ENCODE measurements at places on chromosomes 5 and 9.

DNA sequence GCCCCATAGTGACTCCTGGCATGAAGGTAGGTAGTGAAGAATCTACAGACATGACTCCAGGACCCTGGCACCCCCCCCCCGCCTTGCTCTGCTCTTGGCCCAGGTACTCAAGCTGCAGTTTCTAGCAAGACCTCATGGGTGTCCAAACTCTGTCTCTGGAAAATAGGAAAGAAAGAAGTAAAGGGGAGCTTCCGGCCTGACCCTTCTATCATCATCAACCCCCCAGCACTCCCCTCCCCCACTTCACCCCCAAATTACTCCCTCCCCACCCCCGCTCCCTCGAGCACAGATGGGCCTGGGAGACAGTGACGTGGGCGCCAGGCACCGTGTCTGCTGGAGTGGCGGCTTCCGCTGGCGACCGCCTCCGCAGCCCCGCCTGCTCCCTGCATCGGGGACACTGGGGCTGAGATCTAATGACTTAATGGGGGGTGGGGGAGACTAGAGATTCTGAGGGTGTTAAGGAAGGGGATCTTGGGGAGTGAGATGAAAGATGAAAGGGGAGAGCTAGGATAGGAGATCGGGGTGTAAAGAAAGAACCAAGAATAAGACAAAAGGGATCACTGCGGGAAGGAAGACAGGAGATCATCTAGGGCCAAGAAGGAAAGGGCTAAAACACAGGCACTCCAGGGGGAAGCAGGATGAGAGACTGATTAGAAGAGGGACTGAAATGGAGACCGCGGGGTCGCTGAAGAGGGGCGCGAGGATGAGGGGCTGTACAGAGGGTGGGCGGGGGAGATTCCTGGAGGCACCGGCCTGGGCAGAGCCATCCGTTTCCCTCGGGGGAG, 1.1 kb upstream of the DNAJB5 start:
- DNase-seq = peak; percentile 30

DNA sequence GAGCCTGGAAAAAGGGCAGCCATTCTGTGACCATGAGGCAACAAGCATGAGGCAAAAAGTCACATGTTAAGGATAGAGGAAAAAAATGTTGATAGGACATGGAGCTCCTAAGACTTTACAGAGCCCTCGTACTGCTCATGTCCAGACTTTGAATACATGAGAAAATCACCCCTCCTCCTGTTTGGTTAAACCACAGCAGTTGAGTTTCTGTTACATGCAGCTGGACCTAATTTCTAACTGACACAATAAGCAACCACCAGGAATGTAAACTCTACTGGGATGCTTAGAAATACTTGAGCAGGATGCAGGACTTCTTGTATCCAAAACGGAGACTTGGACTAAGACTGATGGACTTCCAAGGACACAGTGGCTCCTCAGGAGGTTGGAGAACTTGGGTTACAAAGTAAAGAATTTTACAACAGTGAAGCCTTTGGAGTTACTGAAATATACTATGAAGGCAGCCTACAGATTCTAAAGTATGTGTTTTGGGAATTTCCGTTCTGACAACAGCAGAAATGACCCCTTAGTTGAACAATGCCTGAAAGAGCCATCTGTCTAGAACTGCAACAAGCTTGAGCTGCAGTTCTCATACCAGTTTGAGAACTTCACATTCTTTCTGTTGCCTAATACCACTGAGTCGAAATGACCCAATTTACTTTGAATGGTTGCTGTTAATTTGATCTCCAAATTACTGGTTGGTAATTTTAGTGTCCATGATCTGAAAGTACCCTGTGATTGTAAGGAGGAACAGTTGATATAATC, 268.9 kb downstream of the PIK3R1 start:
- DNase-seq = no peak

- no peak for DNase-seq
These were observed 3.3 kb downstream of the RPL35 start for GRCh38 chr9:124858330-124859046.

GRCh38 chr9:94699715-94700373, 26.7 kb upstream of the AOPEP start:
- no peak for DNase-seq

- DNase-seq = no peak
These were observed 99.5 kb upstream of the MSX2 start for GRCh38 chr5:174624733-174625522.

GRCh38 chr9:73030370-73031030, 77.6 kb upstream of the ALDH1A1 start:
- DNase-seq = no peak

- no peak for DNase-seq
These were observed 155.7 kb downstream of the ACER2 start for GRCh38 chr9:19564396-19565061.

DNA sequence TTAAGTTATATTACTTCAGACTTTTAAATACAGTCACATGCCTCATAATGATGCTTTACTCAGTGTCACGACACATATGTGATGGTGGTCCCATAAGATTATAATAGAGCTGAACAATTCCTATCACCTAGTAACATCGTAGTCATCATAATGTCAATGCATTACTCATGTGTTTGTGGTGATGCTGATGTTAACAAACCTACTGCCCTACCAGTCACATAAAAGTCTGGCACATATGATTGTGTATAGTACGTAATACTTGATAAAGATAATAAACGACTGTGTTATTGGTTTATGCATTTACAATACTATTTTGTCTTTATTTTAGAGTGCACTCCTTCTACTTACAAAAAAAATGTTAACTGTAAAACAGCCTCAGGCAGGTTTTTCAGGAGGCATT, 103.7 kb downstream of the PAM start:
- no peak for DNase-seq

DNA sequence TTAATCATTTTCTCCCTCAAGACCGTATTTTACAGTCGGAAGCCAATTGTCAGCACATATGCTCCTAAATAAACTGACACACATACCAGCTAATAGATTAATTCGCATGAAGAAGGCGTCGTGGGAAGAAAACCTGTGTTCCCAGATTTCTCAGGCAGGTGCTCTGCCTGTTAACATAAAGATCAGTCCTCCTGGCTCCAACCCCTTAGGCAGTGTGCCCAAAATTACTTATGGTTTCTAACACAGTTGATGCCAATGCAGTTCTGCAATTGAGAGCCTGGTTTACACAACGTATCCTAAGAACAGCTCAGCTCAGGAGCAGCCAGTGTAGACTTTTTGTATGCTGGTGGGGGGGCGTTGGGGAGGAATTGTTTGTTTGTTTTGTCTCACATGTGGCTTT, 208.3 kb downstream of the ENC1 start:
- no peak for DNase-seq

DNA sequence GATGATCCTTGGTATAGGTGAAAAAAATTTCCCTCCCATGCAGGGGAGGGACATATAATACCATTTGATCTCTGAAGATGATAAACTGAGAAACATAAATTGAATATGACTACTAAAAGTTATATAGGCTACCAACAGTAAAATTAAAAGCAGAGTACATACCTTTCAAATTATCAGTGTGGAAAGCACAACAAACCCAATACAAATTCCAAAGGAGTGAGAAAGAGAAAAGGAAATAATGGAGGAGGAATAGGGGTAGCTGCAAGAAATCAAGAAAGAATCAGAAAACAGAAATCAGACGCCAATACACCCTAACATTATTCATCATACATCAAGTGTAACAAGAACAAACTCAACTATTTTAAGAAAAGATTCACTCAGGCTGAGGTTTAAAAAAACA, 17.7 kb downstream of the GNAQ start:
- no peak for DNase-seq

GRCh38 chr5:59819806-59820205, 73.7 kb downstream of the PDE4D start:
- no peak for DNase-seq

DNA sequence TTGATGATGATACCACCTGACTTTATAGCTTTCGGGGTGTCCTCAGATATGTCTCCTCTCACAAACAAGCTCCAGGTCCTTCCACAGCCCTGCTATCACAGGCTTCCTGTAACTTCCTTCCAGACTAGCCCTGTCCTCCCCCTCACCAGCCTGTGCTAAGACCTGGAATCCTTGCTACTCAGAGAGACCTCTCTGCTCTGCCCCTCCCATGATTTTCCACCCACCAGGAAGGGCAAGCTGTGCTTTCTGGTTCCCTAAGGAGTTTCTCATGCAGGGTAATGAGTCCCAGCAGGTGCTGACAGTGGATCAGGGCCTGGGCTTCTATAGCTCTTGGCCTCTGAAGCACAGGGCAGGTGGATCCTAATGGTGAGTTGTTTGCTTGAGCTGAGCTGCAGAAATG, 86.9 kb downstream of the AOPEP start:
- no peak for DNase-seq

DNA sequence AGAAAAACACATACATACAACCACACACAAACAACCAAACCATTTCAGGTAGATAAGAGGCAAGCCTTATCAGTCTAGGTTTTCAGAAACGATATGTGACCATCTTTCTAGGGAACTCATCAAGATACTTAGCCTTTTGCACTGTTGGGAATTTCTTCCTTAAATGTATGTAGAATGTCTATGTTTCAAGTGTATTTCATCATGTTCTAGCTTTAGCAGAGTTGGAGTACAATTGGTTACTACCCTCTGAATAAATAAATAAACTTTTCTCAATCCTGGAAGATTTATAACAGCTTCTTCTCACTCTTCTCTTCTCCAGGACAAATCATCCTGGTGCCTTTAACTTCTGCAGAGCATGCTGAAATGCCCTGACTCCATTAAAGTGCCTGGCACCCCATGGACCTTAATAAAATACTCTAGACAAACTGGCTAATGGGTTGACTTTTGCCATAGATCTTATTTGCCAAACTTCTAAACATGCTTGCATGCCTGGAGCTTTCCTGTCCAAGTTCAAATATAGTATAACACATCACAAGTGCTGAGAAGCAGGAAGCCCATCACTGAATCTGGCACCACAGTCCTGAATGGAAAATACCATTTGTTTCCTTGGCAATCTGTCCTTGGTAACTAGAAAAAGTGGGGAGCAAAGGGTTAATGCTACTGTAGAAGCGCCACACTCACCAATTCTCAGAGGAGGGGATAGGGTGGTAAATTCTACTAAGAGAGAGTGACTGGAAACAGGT, 33.1 kb upstream of the ZNF462 start:
- peak; percentile 24 for DNase-seq

- peak; percentile 36 for DNase-seq
These were observed 30.6 kb upstream of the MATR3 start for GRCh38 chr5:139262742-139263445.

DNA sequence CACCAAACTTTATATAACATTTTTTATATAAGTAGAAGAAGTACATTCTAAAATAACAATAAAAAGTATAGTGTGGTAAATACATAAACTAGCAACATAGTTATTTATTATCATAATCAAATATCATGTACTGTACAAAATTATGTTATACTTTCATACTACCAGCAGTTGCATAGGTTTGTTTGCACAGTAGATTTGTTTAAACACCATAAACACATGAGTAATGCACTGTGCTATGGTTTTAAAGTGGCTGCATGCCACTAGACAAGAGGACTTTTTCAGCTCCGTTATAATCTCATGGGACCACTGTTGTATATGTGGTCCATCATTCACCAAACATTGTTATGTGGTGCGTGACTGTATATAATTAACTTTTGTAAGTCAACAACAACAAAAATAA, 137.6 kb downstream of the DRD1 start:
- DNase-seq = no peak

GRCh38 chr5:31255041-31255440, 61.6 kb downstream of the CDH6 start:
- DNase-seq = no peak

DNA sequence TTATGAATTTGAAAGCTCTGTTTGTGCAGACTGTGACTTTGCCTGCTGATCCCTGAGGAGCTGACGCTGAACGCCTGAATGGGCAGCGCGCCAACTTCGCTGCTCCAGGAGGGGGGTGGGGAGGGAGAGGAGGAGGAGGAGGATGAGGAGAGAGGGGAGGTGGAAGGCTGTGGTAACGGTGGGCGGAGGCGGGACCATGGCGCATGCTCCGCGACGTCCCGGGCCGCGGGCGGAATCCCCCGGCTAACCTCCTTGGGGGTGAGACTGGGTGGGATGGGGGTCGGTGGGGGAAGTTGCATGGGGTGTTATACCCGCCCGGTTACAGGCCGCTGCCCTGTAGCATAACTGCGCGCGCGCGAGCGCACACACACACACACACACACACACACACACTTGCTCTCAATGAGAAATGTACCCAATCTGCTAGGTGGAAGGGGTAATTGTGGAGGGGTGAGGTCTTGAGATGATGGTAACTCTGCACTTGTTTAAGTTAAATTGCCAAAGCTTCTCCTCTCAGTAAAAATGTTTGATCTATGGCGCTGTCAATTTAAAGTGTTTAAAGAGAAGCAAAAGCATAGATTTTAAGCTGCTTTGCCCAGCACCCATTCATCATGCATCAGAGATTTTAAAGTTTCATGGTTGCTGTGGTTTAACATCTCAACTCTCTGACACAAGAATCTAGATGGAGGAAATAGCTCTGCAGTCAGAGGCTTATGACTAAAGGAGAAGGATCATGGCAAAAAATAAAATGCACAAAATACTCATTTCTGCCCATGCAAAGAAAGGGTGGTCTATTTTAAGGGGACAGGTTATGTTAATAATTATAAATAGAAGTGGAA, 76.6 kb upstream of the TBCA start:
- no peak for DNase-seq

GRCh38 chr9:109203761-109204360, 36.8 kb upstream of the FRRS1L start:
- DNase-seq = no peak

- peak; percentile 69 for DNase-seq
These were observed 106.6 kb downstream of the COL23A1 start for GRCh38 chr5:178483620-178484019.

- DNase-seq = peak; percentile 25
These were observed 76.7 kb downstream of the ITGA1 start for GRCh38 chr5:52864371-52864770.

DNA sequence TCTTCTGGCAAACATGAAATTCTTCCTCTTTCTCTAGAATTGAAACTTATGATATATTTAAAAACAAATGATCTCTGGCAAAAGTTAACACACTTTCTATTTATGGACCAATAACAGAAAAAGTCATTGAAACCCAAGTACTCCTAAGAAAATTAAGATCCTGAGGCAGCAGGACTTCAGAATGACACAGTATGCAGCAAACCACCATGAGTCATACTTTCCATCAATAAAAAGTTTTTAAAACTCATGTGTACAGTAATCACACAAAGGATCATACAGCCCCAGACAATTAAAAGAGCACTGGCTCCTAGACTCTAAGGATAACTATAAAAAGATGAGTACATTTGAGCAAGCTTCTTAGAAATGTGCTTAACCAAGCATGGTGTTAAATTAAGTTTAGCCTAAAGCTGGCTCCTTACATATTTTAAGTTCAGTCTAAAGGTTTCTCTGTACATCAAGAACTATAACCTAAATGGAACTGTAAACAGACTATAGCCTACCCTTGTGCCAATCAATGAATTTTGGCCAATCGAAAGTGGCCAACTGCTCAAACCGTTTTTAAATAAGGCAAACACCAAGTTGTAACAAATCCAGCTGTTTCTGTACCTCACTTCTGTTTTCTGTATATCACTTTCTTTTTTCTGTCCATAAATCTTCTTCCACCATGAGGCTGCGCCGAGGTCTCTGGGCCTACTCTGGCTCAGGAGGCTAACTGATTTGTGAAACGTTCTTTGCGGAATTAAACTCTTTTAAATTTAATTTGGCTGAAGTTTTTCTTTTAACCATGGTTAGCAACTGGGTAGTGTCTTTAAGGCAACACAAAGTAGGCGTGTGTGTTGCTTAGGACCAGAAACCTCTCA, 232.1 kb upstream of the PIK3R1 start:
- DNase-seq = peak; percentile 86
